ENCODE measurements at places on chromosomes 5 and 9. TPM values are rescaled to one million over a fixed set of nuclear protein-coding genes. Genes with fewer than 3 reads are reported as not detected.

DNA sequence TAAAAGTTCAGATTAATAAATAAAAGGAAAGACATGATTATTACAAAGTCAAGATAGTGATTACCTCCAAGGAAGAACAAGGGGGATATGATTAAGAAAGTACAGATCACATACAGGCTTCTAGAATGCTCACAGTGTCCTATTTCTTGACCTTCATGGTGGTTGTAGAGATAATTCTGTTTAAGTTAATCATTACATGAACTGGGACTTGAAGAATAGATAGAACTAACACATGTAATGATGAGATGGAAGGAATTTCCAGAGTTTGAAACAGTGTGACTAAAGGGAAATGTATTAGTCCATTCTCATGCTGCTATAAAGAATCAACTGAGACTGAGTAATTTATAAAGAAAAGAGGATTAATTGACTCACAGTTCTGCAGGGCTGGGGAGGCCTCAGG, 72.7 kb downstream of the LURAP1L start:
- no peak overlapping the region for H3K4me3 ChIP-seq
- H3K4me1 ChIP-seq, result no peaks in the 10 kb centered on the region
- DNase-seq, result no peak

DNA sequence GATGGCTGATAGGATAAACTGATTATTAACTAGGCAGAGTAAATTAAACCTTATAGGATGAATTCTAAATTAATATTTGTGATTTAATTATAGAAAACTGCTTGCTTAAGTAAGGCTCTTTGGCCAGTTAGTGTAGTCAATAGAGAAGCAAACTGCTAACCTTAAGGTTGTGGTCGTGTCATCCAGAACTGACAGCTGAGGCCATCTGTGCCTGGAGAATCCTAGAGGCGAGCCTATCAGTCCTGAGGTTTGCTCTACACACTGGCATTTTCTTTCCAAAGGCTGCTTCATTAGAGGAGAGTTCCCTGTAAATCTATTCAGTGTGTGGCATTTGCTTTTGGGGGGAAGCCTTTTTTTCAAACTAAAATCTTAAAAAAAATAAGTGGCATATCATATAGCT, 169.2 kb downstream of the MEF2C start:
- no peaks in the 10 kb centered on the region for H3K27me3 ChIP-seq
- no peak overlapping the region for H3K4me3 ChIP-seq
- no peak overlapping the region for H3K27ac ChIP-seq
- no peak for DNase-seq
- no peaks in the 10 kb centered on the region for H3K36me3 ChIP-seq
- no peaks in the 10 kb centered on the region for H3K4me1 ChIP-seq

Gene RETREG1
- 0.20 TPM for total RNA-seq

GRCh38 chr9:3708751-3709150, 182.9 kb upstream of the RFX3 start:
- H3K27ac ChIP-seq, result no peak overlapping the region
- no peaks in the 10 kb centered on the region for H3K27me3 ChIP-seq
- H3K4me1 ChIP-seq, result no peaks in the 10 kb centered on the region
- H3K4me3 ChIP-seq, result no peak overlapping the region

DNA sequence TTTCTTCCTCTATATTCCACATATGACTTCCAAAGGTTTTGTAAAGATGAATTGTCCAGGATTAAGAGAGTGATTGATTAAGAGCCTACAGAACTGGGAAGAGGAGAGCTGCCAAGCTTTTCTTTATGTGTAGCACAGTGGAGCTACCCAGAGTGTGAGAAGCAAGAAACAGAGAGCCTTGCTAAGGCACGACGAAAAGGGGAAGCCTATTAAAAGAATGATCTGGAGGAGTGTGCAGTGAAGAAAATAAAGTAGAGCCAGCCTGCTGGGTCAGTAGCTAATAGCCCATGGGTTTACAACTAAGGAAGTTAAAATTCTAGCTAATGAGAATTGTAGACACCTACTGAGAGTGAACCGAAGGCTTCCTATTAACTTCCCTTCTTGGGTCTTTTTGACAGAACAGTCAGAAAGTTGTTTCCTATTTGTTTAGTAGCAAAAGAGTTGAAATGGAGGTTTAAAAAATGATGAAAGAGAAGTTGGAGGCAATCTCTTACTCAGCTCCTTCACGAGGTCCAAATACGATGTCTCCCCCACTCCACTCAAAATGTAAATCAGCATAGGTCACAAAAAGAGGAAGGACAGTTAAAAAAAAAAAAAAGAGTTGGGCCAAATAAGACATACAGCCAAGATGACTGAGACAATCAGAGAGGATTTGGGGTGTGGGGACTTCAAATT, 957 bp upstream of the PRR16 start:
- H3K36me3 ChIP-seq, result no peaks in the 10 kb centered on the region
- no peak overlapping the region for H3K27ac ChIP-seq
- H3K27me3 ChIP-seq, result no peaks in the 10 kb centered on the region
- H3K4me3 ChIP-seq, result no peak overlapping the region
- no peak for DNase-seq
- peaks cover 3% of the 10 kb centered on the region for H3K4me1 ChIP-seq

GRCh38 chr5:56829137-56829908, 14.0 kb downstream of the MAP3K1 start:
- no peaks in the 10 kb centered on the region for H3K27me3 ChIP-seq
- H3K4me1 ChIP-seq, result peaks cover 10% of the 10 kb centered on the region
- no peaks in the 10 kb centered on the region for H3K36me3 ChIP-seq
- H3K4me3 ChIP-seq, result no peak overlapping the region
- no peak for DNase-seq
- no peak overlapping the region for H3K27ac ChIP-seq

All from K562 (cell line).